ENCODE measurements at places on chromosomes 7 and 10. TPM values are rescaled to one million over a fixed set of nuclear protein-coding genes. Genes with fewer than 3 reads are reported as not detected.

Gene SLC39A12
- not detected for total RNA-seq

Gene TMEM26
- not detected for total RNA-seq

Gene ITGB8
- 50.9 TPM for total RNA-seq

Gene ABI1
- total RNA-seq, result 22.6 TPM

Gene RPEL1
- not detected for total RNA-seq

Gene ALOX5
- not detected for total RNA-seq

Gene IFRD1
- total RNA-seq, result 80.7 TPM

Gene SP8
- total RNA-seq, result 0.40 TPM

Gene AFAP1L2
- 10.6 TPM for total RNA-seq

Gene ZNF25
- 1.8 TPM for total RNA-seq

Gene GOLGA7B
- total RNA-seq, result 3.4 TPM

Gene SPAM1
- not detected for total RNA-seq

Gene PLEKHS1
- total RNA-seq, result 0.04 TPM

Gene CNPY1
- not detected for total RNA-seq

Gene FZD1
- 14.3 TPM for total RNA-seq

Gene H2BK1
- not detected for total RNA-seq

Gene NEUROG3
- not detected for total RNA-seq

Gene CACNB2
- total RNA-seq, result 0.13 TPM

Gene ZNF804B
- not detected for total RNA-seq

Gene TUBB8
- total RNA-seq, result not detected

Gene FEZF1
- 0.08 TPM for total RNA-seq

Gene NPSR1
- not detected for total RNA-seq

Gene HOGA1
- 1.9 TPM for total RNA-seq

Gene CALHM1
- total RNA-seq, result not detected

Gene FAM25C
- total RNA-seq, result 2.2 TPM

Gene PRKG1
- 1.1 TPM for total RNA-seq

Gene SERPINE1
- total RNA-seq, result 1.4 TPM

Gene IKZF1
- total RNA-seq, result not detected

Gene ACTL6B
- total RNA-seq, result not detected

Gene SFTPA1
- total RNA-seq, result not detected

Gene PNLIPRP2
- total RNA-seq, result not detected

Gene STOX1
- 0.21 TPM for total RNA-seq

Gene ENKUR
- 0.45 TPM for total RNA-seq

Gene KAT6B
- 17.0 TPM for total RNA-seq

Gene PRLHR
- total RNA-seq, result not detected

Gene INPP5A
- total RNA-seq, result 17.0 TPM

Gene OR2A42
- not detected for total RNA-seq

Gene EVX1
- not detected for total RNA-seq

All from A375 (cell line).